NCI-H2171 treated with DMSO at 0.1 percent for 48 hours (cell line): ENCODE measurements at places on chromosomes 5 and 9.

DNA sequence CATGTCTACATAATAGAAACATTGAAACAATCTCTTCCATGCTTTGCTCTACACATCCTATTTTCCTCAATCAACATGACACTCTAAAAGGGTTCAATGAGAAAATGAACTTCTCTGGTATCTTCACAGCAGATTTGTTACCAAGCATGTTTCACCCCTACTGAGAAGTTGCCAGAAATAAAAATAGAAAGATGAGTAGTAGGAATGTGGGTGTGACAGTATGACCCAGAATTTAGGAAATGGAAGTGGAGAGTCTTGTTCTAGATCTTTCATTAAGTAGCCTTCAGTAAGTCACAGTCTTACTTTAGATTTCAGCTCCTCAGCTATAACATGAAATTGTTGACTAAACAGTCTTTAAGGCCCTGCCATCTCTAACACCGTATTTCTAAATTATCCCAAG lies 581.8 kb downstream of the EFNA5 start:
- DNase-seq: no peak

DNA sequence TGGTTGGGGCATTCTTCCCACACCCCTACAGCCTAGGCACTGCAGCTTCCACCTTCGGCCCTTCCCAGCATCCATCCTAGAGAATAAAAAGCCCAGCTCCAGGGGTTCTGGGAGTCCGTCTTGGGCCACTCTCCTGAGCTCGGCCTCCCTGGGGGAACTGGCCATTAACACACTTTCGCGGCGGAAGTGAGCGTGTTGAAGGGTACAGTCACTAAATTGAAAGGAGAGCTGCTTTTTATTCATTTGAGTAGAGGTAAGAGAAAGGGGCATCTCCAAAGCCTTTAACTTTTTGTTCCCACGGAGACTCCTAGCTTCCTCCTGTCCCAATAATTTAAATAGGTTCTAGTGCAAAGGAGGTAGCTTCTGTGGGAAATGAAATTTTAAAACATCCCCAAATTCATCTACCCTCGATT lies 31.0 kb upstream of the NFIB start:
- no peak for DNase-seq

GRCh38 chr9:90285946-90286345 lies 356.7 kb downstream of the DIRAS2 start:
- peak; percentile 72 for DNase-seq

- DNase-seq: no peak
These were observed 337.3 kb upstream of the RFX3 start for GRCh38 chr9:3863111-3863528.

DNA sequence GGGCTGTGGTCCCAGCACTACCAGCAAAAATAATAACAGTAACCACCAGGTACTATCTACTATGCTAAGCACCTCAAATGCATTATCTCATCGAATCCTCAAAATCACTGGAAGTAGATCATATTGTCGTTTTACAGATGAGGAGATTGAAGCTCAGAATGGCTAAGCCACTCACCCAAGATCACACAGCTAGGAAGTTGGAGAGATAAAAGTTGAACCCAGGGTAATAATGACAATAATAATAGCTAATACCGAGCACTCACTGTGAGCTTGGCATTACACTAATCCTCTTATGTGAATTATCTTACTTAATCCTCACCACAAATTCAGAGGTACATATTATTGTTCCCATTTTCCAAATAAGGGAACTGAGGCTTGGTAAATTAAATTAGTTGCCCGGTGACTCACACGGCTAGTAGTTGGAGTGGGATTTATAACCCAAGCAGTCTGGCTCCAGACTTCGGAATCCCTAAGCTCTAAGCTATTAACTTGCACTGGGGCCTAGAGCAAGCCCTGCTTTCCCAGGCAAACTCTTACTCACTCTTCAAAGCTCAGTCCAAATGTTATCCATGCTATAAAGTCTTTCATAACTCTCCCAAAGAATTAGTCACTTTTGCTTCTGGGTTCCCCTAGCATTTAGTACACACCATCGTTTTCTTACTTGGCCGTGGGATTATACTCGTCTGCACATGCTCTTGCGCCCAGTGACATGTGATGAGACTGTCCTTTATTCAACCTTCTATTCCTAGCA lies 3.8 kb downstream of the ARSI start:
- DNase-seq: no peak

GRCh38 chr9:101737165-101737704 lies 1.2 kb downstream of the GRIN3A start:
- no peak for DNase-seq

GRCh38 chr5:153742060-153742459 lies 251.6 kb downstream of the GRIA1 start:
- no peak for DNase-seq

DNA sequence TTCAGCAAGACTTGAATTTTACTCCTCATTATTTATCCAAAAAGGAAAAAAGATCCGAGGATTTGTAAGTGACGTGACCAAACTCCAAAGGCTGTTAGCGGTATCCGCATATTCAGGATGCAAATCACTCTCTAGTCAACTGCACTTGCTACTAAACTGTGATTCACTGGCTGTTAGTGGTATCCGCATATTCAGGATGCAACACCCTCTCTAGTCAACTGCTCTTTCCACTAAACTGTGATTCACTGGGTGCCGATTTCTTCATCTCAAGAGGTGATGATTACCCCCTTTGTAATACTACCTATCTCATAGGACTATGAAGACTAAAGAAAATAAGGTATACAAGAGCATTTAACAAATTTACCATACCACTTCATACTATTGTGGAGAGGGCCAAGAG lies 5.7 kb downstream of the MAPKAP1 start:
- no peak for DNase-seq

DNA sequence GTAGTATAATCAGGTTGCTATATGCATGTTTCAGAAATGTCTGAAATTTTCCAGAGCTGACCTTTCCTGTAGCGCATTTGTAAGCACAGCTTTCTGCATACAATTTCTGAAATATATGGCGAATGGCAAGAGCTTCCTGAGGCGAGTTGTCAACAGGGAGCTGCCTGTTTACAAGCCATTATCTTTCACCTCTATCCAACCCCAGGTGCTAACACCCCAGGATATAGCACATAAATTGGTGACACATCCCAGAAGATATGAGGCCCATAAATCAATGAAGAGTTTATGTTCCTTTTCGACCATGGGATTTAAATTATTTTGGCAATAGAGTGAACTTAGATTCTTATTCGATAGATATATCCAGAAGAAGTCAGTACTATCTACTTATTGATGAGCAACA lies 379.8 kb downstream of the KDM4C start:
- no peak for DNase-seq

- no peak for DNase-seq
These were observed 2.5 kb downstream of the SREK1IP1 start for GRCh38 chr5:64765804-64766504.

DNA sequence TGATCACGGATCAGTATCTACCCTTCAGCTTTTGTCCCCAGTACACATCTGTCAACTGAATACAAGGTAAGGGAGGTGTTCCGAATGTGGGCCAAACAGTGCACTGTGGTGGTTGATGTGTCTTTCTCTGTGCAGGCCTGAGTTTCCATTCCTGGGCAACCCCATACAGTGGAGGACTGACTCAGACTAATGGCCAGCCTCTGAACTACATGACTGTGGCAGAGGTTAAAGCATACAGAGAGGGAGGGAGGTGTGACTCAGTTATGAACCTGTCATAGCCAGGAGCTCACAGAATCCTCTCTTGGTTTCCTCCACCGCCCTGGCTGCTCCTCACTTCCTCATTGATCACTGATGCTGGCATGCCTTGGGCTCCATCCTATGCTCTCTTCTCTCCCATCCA lies 136.4 kb upstream of the TAS2R1 start:
- DNase-seq: no peak
